Adipose tissue (tissue), 3 donors: ENCODE measurements at places on chromosomes 4 and X. TPM values are rescaled to one million over a fixed set of nuclear protein-coding genes. Genes with fewer than 3 reads are reported as not detected.

The CENPVL3 gene
- polyA plus RNA-seq: not detected

The TMEM150C gene
- polyA plus RNA-seq: 14.4 TPM

The WWC2 gene
- polyA plus RNA-seq: 8.9 TPM

The DMD gene
- polyA plus RNA-seq: 11.5 TPM

The SEPSECS gene
- polyA plus RNA-seq: 5.1 TPM

The CYBB gene
- 11.1 TPM for polyA plus RNA-seq

The SHISA3 gene
- 1.4 TPM for polyA plus RNA-seq

The GABRG1 gene
- polyA plus RNA-seq: not detected

The XAGE1A gene
- polyA plus RNA-seq: not detected

The NAT8L gene
- polyA plus RNA-seq: 68.4 TPM

The SPOCK3 gene
- polyA plus RNA-seq: 0.12 TPM

The BBS7 gene
- polyA plus RNA-seq: 8.5 TPM

The IL1RAPL1 gene
- polyA plus RNA-seq: not detected

The AFM gene
- polyA plus RNA-seq: not detected

The SPANXA2 gene
- polyA plus RNA-seq: not detected

The CORIN gene
- polyA plus RNA-seq: 0.11 TPM
